CD4-positive, CD25-positive, alpha-beta regulatory T cell (primary cell): ENCODE measurements at places on chromosomes 7 and 10. TPM values are rescaled to one million over a fixed set of nuclear protein-coding genes. Genes with fewer than 3 reads are reported as not detected.

Gene SLC29A4
- 0.22 TPM for polyA plus RNA-seq

Gene ANKRD1
- polyA plus RNA-seq, result not detected

Gene AGAP4
- polyA plus RNA-seq, result not detected

Gene RGR
- not detected for polyA plus RNA-seq

Gene MOGAT3
- not detected for polyA plus RNA-seq

Gene CLDN15
- polyA plus RNA-seq, result 0.75 TPM
